ENCODE measurements at places on chromosomes 5 and 9. TPM values are rescaled to one million over a fixed set of nuclear protein-coding genes. Genes with fewer than 3 reads are reported as not detected.

The MEGF9 gene
- 29.0 TPM for total RNA-seq

The WNK2 gene
- total RNA-seq: 29.2 TPM

The C9 gene
- 0.10 TPM for total RNA-seq

The LRRC14B gene
- total RNA-seq: 0.50 TPM

The NPR2 gene
- total RNA-seq: 15.0 TPM

The HTR4 gene
- 6.6 TPM for total RNA-seq

The GAPT gene
- 3.7 TPM for total RNA-seq

The TTC23L gene
- total RNA-seq: 6.1 TPM

The SLC4A9 gene
- total RNA-seq: 0.39 TPM

The PDZD2 gene
- total RNA-seq: 22.1 TPM

The FAM120A gene
- total RNA-seq: 75.4 TPM

The DELE1 gene
- 92.3 TPM for total RNA-seq

The PFN3 gene
- total RNA-seq: not detected

The NEUROG1 gene
- not detected for total RNA-seq

The JAKMIP2 gene
- total RNA-seq: 31.4 TPM

The CCDC192 gene
- total RNA-seq: 0.50 TPM

The NUP188 gene
- 30.3 TPM for total RNA-seq

Measured in spinal cord (tissue), 10 donors.